ENCODE measurements at places on chromosomes 6 and 20. TPM values are rescaled to one million over a fixed set of nuclear protein-coding genes. Genes with fewer than 3 reads are reported as not detected.

LKAAEAR1 gene
- polyA plus RNA-seq, result not detected

MAP3K7 gene
- polyA plus RNA-seq, result 38.4 TPM

BTBD3 gene
- 48.2 TPM for polyA plus RNA-seq

BTNL2 gene
- polyA plus RNA-seq, result 0.43 TPM

CST2 gene
- polyA plus RNA-seq, result not detected

MAP7 gene
- polyA plus RNA-seq, result 2.5 TPM

VSX1 gene
- not detected for polyA plus RNA-seq

ADGB gene
- polyA plus RNA-seq, result not detected

NOTCH4 gene
- 27.7 TPM for polyA plus RNA-seq

TNXB gene
- polyA plus RNA-seq, result 87.2 TPM

ULBP2 gene
- polyA plus RNA-seq, result 0.28 TPM

COL19A1 gene
- 4.1 TPM for polyA plus RNA-seq

SLC22A3 gene
- polyA plus RNA-seq, result 15.6 TPM

VWA7 gene
- 0.88 TPM for polyA plus RNA-seq

FAM83B gene
- polyA plus RNA-seq, result not detected

TFAP2C gene
- polyA plus RNA-seq, result 0.17 TPM

BMP7 gene
- 3.2 TPM for polyA plus RNA-seq

FAM83C gene
- not detected for polyA plus RNA-seq

TNNC2 gene
- polyA plus RNA-seq, result 6,452 TPM

RFX6 gene
- not detected for polyA plus RNA-seq

CALHM5 gene
- polyA plus RNA-seq, result 2.9 TPM

ACTL10 gene
- polyA plus RNA-seq, result 0.42 TPM

BNIP5 gene
- 0.14 TPM for polyA plus RNA-seq

ROS1 gene
- 0.10 TPM for polyA plus RNA-seq

HTR1B gene
- polyA plus RNA-seq, result 0.19 TPM

NHLRC1 gene
- 2.0 TPM for polyA plus RNA-seq

PAK5 gene
- polyA plus RNA-seq, result 0.24 TPM

CENPW gene
- polyA plus RNA-seq, result 11.9 TPM

ZNF335 gene
- polyA plus RNA-seq, result 9.1 TPM

PERP gene
- 0.56 TPM for polyA plus RNA-seq

RBPJL gene
- polyA plus RNA-seq, result not detected

ADGRF4 gene
- polyA plus RNA-seq, result 1.1 TPM
